ENCODE measurements at places on chromosomes 3 and 15. TPM values are rescaled to one million over a fixed set of nuclear protein-coding genes. Genes with fewer than 3 reads are reported as not detected.

Gene BCL6
- total RNA-seq, result 6.2 TPM

Gene TMEM266
- not detected for total RNA-seq

Gene SLC51A
- total RNA-seq, result not detected

DNA sequence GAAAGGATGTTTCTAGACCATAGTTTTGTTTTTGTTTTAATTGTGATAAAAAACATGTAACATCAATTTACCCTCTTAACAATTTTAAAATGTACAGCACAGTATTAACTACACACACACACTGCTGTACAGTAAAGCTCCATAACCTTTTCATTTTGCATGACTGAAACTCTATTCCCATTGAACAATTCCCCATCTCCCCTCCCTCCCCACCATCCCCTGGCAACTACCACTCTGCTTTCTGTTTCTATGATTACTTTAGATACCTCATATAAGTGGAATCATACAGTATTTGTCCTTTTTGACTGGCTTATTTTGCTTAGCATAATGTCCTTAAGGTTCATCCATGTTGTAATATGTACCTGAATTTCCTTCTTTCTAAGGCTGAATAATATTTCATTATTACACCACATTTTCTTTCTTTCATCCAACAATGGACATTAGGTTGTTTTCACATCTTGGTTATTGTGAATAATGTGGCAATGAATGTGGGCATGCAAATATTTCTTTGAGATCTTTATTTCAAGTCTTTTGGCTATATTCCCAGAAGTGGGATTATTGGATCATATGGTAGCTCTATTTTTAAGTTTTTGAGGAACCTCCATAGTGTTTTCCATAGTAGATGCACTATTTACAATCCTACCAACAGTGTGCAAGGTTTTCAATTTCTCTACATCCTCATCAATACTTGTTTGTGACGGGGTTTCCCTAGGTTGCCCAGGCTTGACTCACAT, 10.7 kb downstream of the CHST14 start:
- no peak for DNase-seq

DNA sequence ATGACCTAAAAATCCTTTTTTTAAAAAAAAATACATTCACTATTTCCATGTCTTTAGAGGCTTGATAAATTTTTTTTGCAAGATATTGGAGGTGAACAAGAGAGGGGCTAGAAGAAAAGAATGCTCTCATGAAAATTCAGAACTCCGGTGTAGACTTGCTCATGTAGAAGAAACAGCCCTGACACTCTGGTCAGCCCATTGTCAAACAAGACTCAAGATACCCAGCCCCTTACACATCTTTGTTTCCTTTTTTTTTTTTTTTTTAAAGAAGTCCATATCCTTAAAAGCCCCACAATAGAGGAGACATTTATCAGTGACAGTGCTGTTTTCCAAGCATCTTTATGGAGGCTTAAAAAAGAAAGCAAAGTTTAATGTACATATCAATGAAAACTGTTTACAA, 196.8 kb upstream of the RORA start:
- no peak for DNase-seq
